ENCODE measurements at places on chromosomes 12 and 14. TPM values are rescaled to one million over a fixed set of nuclear protein-coding genes. Genes with fewer than 3 reads are reported as not detected.

DNA sequence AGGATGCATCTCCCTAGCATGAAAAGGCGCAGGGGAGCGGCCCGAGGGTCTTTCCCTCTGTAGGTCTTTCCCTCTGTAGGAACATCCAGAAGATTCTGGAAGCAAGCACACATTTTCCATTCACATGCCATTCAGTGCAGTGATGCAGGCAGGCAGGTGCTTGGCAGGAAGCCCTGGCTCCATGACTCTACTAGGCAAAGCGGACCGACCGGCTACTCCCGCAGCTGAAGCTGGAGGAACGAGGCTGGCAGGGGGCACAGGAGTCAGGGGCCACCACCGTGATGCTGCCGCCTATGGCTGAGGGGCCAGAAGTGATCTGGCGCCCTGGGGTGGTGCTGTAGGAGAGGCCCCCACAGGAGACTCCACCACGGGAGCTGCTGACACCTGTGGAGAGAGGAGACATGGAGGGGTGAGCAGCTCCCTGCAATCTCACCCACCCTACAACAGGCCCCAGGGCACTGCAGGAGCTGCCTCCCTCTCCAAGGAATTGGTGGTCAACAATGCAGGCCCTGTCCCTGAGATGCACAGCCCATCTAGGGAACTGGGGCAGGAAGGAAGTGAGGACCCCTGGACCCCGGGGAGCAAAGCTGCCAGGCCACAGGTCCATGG lies 6.5 kb downstream of the KRT85 start:
- H3K4me3 ChIP-seq: no peak overlapping the region
- no peaks in the 10 kb centered on the region for H3K36me3 ChIP-seq
- H3K4me1 ChIP-seq: peaks cover 24% of the 10 kb centered on the region

- no peaks in the 10 kb centered on the region for H3K27me3 ChIP-seq
- no peak for DNase-seq
- H3K4me3 ChIP-seq: no peak overlapping the region
- H3K36me3 ChIP-seq: no peaks in the 10 kb centered on the region
These were observed 147.1 kb upstream of the MYL2 start for GRCh38 chr12:111067498-111067897.

DNA sequence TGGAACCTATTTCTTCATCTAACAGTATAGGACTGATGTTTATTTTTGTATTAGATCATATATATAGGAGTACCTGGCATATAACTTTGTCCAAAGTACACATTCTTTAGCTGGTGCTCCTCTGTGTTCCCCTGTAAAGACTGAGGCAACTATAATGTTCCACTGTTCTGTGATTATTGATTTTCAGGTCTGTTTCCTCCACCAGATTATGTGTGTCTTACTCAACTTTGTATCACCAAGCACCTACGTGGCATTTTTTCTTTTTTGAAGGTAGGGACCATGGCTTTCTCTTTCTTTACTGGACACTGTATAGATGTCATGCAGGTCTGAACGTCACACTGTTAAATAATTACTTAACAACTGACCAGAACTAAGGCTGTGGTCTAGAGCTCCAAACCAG lies 29.3 kb downstream of the BICD1 start:
- no peak for DNase-seq
- H3K36me3 ChIP-seq: peaks cover 2% of the 10 kb centered on the region
- H3K4me1 ChIP-seq: peaks cover 32% of the 10 kb centered on the region
- H3K27ac ChIP-seq: no peak overlapping the region

ATXN7L3B gene
- total RNA-seq: 20.2 TPM

DNA sequence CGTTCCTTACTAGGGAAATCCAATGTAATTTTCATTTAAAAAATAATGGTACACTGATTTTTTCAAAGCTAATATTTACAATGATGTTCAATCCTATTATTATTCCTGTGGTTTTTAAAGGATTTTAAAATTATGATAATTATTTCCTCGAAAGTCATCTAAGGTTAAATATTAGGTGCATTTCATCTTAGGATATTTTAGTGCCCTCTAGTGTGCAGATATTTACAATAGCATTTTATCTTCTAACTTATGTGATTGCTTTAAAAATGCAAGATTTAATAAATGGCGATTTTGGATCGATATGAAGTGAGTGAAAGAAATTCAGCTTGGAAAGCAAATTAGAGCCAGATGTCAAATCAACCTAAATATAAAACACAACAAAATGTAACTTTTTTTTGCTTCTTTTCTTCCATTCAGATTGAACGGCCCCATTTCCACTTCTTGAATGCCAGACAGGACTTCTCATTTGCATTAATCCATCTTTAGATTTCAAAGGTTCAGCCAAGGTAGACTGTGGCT lies 293.5 kb downstream of the SLC6A15 start:
- H3K4me3 ChIP-seq: no peak overlapping the region
- no peaks in the 10 kb centered on the region for H3K27me3 ChIP-seq
- H3K36me3 ChIP-seq: no peaks in the 10 kb centered on the region
- no peak overlapping the region for H3K27ac ChIP-seq
- no peak for DNase-seq

INSM2 gene
- not detected for total RNA-seq

GRCh38 chr12:31524791-31525495 lies 66.0 kb downstream of the DENND5B start:
- no peak for DNase-seq
- no peak overlapping the region for H3K4me3 ChIP-seq
- H3K36me3 ChIP-seq: no peaks in the 10 kb centered on the region
- H3K27ac ChIP-seq: no peak overlapping the region

DNA sequence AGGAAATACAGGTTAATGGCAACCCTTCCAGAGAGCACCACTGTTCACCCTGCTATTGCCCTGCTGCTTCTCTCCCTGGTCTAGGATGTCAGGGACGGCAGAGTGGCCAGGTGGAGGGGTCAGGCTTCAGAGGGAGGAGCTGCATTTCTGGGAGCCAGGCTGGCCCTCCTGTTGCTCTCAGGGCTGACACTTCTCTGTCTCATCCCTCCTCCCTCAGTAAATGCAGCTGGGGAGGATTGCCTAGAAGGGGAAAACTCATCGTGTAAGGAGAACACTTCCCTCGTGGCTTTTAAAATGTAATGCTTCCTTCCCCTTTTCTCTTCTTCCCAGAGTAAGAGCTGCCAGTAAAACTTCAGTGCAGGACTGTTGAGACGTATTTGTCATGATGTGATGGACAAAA lies 20.8 kb downstream of the SUSD6 start:
- no peak overlapping the region for H3K4me3 ChIP-seq
- peaks cover 5% of the 10 kb centered on the region for H3K36me3 ChIP-seq
- peak overlapping the region; percentile 5 for H3K27ac ChIP-seq
- H3K27me3 ChIP-seq: no peaks in the 10 kb centered on the region
- DNase-seq: no peak
- peaks cover 89% of the 10 kb centered on the region for H3K4me1 ChIP-seq

GDF3 gene
- total RNA-seq: not detected
